Stimulated activated CD4-positive, alpha-beta T cell treated with anti-CD3 and anti-CD28 coated beads, Interleukin-4, amount 100 ng/mL, for 48 hours (primary cell): ENCODE measurements at places on chromosomes 3 and 15.

- no peak for DNase-seq
Measured at GRCh38 chr15:88714782-88715372, 76.1 kb downstream of the ISG20 start.

- DNase-seq = no peak
Measured at GRCh38 chr15:63044645-63045464, 2.3 kb downstream of the TPM1 start.

- no peak for DNase-seq
Measured at GRCh38 chr3:67006460-67006859, 8.4 kb downstream of the KBTBD8 start.

- no peak for DNase-seq
Measured at GRCh38 chr3:57066471-57066870, 6.0 kb downstream of the SPATA12 start.

GRCh38 chr3:143001034-143001368, 369 bp upstream of the U2SURP start:
- DNase-seq = peak; percentile 55
